ENCODE measurements at places on chromosomes 2 and 18. TPM values are rescaled to one million over a fixed set of nuclear protein-coding genes. Genes with fewer than 3 reads are reported as not detected.

- DNase-seq: no peak
Measured at GRCh38 chr2:154402213-154402612, 296.3 kb upstream of the KCNJ3 start.

DNA sequence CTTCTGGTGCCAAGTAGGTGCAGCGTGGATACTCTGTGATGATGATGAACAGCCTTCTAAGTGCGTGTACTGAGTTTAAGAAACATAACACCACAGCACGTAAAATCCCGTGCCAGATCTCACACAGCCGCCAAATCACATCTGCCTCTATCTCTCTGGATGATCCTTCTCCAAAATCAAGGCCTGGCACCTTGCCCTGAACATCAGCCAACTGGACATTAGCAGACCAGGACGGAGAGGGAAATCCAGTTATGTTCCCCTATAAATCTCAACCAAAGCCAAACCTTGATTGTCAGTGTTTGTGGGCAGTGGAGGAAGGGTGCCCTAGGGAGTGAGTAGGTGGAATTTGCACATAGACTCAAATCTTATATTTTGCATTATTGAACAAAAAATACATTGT lies 164.3 kb downstream of the MIB1 start:
- DNase-seq: no peak

DNA sequence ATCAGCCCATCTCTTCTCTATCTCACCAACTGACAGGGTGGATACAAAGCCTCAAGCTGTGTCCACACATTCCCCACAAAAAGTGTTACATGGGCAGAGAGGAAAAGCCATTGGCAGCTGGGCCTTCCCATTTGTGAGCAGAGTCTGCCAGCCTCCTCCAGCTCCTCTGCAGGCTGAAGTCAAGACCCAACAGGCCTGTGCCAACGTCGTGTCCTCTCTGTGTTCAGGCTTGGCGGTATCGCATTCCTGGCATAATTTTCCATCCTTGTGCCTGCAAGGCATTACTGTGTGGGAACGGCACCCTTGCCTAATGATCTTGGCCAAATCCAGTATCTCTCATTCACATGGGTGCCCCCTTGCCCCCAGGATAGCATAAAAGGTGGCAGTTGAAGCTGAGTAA lies 41.5 kb upstream of the APCDD1 start:
- DNase-seq: no peak

DNA sequence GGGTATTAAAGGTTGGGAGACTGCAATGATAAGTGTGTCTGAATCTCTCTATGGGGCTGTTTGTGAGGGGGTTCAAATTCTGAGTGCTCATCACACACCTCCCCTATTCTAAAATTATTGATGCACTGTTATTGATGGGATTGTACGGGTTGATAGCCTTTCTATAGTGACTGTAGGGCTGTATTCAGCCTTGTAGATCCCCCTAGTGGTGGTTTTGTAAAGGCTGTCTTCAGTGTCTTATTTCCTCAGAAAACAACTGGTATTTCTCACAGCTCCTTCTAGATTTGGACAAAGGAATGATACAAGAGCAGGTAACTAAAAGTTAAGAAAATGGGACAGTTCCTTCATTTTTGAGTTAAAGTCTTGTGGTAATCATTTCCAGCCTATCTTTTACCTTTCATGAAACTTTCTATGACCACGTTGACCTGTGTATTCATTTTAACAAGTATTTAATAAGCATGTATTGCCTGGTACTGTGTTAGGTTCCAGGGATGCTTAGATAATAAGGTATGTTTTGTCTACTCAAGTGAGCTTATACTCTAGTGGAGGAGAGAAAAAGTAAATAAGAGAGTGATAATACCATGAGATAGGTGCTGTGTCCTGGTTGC lies 21.2 kb downstream of the SMAD4 start:
- DNase-seq: no peak

PLB1 gene
- 0.75 TPM for total RNA-seq

NYAP2 gene
- not detected for total RNA-seq

All from activated T-helper 1 cell treated with anti-CD3 and anti-CD28 coated beads, Interleukin-12 subunit alpha, Interleukin-12 subunit beta, Interleukin-2, Interleukin-4 antibody, amounts not matched to agents 30 ng/mL and 10 ng/mL and 1 ng/mL, durations not matched to agents 14 hours and 24 hours and 36 hours (primary cell).